ENCODE measurements at places on chromosomes 1 and 21.
A peak's percentile ranks its signal among the peaks of the same experiment; 100 is the strongest.

DNA sequence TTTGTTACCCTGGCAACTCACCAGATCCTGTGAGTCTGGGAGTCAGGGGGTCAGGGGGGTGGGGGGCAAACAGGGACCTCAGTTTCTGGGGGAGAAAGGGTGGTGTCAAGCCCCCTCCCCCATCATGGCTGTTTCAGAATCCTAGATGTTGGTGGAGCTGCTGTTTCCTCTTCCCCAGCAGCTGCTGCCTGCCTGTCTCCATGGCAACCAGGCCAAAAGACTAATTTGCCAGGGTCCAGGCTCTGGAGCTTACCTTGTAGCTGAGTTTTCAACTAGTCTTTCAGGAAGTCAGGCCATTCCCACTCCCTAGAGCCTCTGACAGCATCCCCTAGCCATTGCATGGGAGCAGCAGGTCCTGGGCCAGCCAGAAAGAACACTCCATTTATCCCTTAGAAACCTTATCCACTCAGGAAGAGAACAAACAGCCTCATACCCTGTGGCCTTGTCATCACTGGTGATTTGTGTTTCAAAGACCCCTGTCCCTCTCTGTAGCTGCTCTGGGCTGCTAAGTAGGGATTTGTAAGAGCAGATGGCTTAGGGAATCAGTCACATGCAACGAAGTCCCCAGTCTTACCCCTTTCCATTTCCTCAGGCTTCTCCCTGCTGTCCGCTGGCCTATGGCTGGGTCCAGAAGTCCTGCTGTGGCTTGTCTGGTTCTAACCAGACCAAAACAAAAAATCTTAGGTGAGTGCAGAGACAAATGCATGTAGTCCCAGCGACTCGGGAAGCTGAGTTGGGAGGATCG lies 21.5 kb upstream of the STMN1 start:
- peak; percentile 58 for DNase-seq

DNA sequence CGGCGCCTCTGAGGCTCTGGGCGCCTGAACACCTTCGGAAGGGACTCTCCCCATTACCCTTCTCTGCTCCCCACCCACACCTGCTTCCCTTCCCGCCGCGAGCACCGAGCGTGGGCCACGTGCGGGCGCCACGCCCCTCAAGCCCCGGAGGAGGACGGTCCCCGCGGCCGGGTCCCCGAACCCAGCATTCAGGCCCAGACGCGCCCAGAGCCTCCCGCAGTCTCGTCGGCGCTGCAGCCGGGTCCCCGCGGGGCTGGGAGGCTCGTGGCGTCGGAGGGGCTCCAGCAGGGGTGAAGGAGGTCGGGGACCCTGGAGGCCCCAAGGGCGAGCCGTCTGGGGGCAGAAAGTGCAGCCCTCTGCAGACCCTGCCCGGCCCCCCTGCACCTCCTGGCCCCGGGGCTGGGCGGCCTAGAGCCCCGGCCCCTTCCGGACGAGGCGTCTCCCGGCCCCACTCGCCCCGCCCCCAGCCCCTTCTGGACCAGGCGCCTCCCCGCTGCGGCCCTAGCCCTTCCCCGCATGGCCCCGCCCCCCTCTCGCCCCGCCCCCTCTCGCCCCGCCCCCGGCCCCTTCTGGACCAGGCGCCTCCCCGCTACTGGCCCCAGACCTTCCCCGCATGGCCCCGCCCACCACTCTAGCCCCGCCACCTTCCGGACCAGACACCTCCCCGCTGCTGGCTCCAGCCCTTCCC lies 378 bp upstream of the SMIM1 start:
- DNase-seq: peak; percentile 95

DNA sequence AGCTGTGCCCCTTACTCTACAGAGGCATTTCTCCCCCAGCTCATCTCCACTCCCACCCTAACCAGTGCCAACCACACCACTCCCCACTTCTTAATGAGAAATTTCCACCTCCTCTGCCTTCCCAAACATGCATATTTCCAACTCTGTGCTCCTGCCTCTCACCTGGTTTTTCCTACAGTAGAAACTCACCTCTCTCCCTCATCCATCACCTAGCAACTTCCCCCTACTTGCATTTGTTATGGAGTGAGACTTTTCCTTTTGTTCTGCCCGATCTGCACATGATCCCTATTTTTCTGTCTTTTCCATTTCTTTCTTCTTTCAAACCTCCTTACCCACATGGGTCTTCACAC lies 11.9 kb downstream of the RGS8 start:
- no peak for DNase-seq

DNA sequence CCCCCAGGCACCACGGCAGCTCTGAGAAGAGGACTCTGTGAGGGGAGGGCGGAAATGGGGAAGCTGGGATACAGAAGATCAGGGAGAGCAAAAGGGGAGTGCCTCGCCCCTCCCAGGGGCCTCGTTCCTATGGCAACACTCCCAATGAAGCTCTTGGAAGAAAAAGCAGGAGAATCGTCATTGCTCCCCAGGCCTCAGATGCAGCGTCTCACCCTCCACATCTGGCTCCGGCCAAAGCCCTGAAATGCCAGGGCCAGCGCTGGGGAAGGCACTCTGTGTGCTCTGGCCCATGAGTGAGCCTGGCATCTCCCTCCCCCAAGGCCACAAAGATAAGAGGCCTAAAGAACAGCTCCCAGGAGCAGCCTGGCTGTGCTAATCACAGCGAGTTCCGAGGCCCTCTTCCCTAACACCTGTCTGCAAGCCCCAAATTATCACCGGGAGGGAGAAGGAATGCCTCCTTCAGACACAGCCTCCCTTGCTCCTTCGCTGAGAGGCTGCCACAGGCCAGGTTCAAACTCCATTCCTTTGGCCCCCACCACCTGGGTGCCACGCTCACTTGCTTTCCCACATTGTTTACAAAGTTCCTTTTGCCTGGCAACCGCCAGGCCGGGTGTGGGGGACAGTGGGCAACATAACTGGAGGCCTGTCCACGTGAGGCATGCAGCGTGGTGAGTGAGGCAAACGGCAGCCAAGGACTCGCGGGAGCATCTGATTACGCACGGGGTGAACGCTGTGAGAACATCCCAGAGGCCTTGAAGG lies 27.8 kb downstream of the ECE1 start:
- DNase-seq: peak; percentile 66

GRCh38 chr1:92862605-92863004 lies 30.8 kb downstream of the RPL5 start:
- no peak for DNase-seq

DNA sequence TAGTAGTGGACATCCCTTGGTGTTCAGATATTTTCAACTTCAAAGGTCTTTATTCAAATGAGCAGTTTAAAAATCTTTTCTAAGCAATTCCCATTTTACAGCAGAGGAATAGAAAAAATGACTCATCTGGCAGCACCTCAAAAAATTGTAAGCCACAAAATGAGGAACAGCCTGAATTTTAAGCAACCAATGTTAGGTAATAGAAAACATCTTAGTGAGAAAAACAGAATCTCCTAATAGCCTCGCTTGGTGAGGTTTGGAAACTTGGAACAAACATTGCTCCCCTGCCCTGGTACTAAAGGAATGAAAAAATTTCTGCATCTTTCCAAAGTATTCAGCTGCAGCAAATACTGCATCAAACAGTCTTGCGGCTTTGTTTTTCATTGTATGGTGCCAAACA lies 264.4 kb downstream of the NTNG1 start:
- no peak for DNase-seq

- DNase-seq: no peak
Measured at GRCh38 chr1:58727364-58727763, 27.5 kb upstream of the MYSM1 start.

DNA sequence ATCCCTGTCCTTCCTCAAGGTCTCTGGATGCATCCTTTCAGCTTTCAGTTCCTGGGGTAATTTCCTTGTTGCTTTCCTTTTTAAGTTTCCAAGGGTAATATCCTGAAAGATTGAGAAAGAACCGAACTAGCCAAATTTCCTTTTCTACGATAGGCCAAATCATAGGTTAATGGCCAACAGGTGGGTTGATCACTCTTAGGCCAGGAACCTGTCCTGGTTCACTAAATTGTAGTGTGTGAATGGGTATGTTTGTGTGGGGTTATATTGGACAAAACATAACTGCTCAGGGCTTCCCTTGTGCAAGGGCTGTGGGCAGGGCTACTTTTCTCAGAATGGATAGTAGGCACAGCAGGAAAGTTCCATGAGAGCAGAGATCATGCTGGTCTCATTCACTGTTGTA lies 17.1 kb downstream of the UBE2T start:
- no peak for DNase-seq

- no peak for DNase-seq
Measured at GRCh38 chr1:237712082-237712481, 178.6 kb downstream of the ZP4 start.

DNA sequence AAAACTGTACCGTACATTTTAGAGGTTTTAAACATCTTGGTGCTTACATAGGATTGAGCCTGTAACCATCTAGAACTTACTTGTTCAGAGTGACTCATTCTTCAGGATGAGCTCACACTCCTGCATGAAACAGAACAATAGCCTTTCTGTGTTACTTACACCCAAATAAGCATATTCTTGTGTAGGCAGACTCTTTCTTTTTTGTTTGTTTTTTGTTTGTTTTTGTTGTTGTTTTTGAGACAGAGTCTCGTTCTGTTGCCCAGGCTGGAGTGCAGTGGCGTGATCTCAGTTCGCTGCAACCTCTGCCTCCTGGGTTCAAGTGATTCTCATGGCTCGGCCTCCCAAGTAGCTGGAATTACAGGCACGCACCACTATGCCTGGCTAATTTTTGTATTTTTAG lies 3.8 kb upstream of the CA6 start:
- no peak for DNase-seq

DNA sequence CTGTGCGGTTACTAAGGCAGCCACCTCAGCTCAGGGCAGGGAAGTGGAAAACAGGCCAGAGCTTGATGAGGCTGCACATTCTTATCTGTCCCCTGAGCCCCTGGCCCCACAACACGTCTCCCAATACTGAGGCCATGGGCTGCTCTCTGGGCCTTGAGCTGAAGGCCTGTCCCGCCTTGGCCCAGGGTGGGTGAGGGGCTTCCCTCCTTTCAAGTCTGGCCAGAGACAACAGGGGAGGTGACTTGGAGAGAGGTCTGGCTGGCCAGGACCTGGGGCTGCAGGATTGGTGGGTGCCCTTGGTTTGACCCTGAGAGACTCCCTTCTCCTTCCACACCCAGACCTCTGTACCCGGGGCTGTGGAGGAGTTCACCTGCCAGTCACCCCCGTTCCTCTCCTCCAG lies 563.8 kb downstream of the PTPRU start:
- no peak for DNase-seq

- no peak for DNase-seq
Measured at GRCh38 chr1:43334453-43335205, 3.0 kb upstream of the MPL start.

DNA sequence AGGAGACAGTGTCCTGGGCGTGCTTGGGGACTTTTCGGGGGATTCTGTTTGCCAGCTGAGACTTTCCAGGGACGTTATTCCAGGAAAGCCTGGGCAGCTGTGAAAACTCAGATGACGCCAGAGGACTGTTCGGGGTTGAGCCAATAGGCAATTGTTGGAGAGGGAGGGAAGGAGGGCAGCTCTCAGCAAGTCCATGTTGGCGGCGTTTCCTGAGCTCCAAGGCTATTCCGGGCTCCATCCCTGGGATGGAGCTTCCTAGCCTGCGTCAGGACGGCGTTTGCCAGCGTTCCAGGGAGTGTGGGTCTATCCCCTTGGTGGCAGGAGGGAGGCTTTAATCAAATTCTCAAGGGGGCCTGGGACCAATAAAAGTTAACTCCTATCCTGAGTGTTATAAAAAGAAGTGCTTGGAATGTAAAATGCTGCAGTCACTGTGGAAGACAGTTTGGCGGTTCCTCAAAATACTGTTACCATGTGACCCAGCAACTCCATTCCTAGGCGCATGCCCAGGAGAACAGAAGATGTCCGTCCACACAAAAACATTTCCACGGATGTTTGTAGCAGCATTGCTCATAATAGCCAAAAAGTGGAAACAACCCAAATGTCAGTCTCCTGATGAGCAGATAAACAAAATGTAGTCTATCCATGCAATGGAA lies 15.2 kb downstream of the SLC27A3 start:
- peak; percentile 99 for DNase-seq

- DNase-seq: no peak
Measured at GRCh38 chr1:79283451-79283850, 276.9 kb upstream of the ADGRL4 start.

GRCh38 chr1:59730302-59730701 lies 84.4 kb upstream of the HOOK1 start:
- DNase-seq: no peak

Measured in lung (tissue), 17 donors.